Right lung (tissue), 10 donors: ENCODE measurements at places on chromosomes 5 and 9.
A peak's percentile ranks its signal among the peaks of the same experiment; 100 is the strongest.

GRCh38 chr5:127898551-127899213, 184.9 kb upstream of the SLC12A2 start:
- no peak for DNase-seq

- DNase-seq, result no peak
Observed at GRCh38 chr9:20022410-20022809, 233.6 kb upstream of the SLC24A2 start.

DNA sequence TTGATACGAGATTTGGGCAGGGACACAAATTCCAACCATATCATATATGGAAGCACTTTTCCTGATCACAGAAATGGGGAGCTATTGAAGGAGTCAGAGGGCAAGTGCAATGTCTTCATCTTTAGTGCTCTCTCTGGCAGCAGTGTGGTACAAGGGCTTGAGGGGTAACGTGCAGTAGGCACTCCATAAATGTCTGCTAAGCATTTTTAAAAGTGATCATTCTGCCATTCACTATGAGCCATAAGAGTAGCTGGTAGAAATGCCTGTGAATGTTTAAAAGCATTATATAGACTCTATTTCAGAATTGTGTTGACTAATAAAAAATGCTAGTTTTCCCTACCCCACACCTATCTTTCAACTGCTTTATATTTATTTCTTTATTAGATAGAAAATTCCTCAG, 61.1 kb upstream of the DHFR start:
- no peak for DNase-seq

- DNase-seq, result no peak
Observed at GRCh38 chr9:99023831-99024230, 80.1 kb downstream of the COL15A1 start.

DNA sequence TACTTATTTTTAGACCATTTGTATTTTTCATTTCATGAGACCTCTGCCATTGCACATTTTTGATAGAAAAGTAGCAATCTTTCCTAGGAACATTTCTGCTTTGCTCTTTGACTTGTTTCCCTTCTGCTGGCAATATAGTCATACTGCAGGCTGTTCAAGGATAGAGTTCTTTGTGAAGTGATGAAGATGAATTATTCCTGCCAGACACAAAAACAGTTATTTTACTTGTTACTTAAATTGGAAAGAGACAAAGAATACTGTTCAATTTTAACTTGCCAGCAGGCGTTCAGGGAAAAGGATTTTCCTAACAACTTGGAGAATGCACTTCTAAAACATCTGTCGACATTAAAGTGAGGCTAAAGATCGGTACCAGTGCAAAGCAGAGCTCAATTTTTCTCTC, 251.7 kb upstream of the ACTBL2 start:
- DNase-seq, result no peak

DNA sequence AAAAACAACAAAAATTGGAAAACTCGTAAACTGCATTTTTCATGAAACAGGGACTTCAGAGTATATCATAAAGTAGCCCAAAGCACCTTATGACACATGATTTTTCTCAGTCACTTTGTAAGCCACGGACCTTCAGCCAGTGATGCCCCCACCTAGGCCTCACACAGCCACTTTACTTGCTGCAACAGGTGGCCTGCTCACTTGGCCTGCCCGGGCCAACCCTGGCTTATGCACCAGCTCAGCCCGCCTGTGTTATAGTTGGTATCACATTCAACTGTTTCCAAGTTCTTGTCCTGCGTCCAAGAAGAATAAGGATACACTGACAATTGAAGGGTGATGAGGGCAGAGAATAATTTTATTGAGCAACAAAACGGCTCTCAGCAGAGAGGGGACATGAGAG, 219.2 kb downstream of the FER start:
- no peak for DNase-seq

DNA sequence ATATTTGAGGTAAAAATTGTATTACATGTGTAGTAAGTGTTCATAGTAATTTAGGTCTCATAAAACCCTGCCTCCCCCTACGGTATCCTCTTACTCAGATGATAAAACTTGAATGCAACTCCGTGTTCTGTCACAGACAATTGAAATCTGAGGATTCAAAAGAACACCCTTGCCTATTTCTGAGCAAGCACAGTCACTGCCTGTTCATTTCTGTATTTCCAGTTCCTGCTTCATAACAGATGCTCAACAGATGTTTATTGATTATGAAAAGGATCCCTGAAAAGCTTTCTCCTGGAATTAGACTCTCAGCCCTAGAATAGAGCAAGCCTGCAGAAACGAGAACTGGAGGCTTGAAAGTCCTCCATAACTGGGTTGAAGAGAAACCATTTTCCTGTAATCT, 144.1 kb upstream of the SPEF2 start:
- DNase-seq, result no peak

- no peak for DNase-seq
Observed at GRCh38 chr5:34719029-34719428, 62.9 kb downstream of the RAI14 start.

DNA sequence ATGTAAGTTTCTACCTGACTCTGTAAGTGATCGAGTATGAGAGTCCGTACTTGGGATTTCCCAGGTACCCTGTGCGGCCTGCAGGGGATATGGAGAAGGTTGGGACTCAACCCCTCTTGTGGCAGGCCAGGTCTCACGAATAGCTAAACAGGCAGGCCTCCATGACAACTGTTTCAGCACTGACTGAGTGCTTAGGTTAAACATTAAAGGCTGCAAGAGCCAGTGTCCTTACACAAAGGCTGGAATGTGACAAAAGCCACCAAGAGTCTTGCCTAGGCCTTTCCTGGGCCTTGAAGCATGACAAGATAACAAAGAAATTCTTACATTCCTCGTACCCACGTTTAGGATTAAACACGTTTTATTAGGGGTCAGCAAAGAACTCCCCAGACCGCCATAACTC, 58.6 kb downstream of the THBS4 start:
- DNase-seq, result no peak

- peak; percentile 58 for DNase-seq
Observed at GRCh38 chr5:73419465-73420390, 28.8 kb downstream of the FOXD1 start.

- no peak for DNase-seq
Observed at GRCh38 chr5:17817990-17818389, 183.7 kb downstream of the TAF11L14 start.

DNA sequence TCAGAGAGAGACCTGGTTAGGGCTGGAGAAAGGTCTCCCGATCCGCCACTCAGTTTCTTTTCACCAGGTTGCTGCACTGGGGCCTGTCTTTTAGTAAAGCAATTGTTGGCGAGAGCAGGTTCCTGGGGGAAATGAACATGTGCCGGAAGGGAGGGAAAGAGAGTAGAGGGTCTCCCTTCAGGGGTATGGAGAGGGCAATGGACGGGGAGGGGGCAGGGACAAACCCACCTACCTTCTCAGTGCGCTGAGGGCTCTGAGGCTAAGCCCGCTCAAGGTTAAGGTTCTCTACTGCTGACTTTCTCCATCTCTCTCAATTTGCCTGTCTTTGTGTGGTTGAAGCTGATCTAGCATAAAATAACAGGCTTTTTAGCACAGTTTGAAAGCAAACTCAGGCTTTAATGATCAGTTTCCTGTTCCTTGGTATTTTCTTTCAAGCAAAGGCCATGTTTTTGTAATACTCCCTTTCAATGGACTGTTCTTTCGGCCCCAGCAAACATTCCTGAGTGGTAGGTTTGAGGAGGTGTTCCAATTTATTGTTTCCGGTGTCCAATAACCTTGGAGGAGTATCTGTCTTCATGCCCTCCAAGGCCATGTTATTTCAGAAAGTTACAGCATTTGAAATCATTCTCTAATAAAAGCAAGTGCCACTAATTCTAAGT, 25.5 kb upstream of the TRAF1 start:
- no peak for DNase-seq

DNA sequence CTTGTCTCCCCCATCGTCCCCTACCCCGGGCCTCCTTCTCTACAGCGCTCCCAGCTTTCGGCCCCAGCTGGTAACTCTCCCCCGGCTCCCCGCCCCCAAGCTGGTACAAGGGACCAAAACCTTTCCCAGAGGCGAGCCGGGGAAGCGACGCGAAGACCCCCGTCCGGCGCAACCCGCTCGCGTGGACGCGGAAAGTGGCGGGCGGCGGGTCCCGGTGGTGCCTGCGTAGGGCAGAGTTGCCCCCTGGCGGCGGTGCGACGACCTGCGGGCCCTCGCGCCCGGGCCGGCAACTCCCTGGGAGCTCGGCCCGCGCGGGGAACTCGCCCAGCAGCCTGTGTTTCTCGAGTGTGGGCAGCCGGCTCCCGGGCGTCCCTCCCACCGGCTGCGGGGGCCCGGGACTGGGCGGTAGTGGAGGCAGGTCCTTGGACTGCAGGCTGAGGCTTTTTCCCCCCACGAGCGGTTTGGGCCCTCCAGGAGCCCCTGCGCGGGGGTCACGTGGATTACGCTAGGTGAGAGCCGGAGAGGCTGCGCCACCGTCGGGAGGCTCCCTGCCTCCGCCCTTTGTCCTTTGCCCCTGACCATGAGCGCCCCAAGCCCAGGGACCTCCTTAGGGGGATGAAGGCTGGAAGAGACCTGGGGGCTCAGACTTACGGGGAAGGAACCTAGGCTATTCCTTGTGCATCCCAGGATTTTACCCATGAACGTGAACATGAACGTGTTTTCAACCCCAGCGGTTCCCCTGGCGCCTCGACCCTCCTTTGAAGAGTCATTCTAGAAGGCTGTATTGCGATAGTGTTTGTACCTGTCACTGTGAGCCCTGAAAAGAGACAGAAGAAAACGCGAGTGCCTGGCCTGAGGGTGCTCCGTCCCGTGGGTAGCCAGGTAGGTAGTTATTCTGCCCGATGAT, 2.9 kb upstream of the FOXD1 start:
- no peak for DNase-seq

- DNase-seq, result no peak
Observed at GRCh38 chr5:151143645-151144044, 13.9 kb downstream of the ANXA6 start.

DNA sequence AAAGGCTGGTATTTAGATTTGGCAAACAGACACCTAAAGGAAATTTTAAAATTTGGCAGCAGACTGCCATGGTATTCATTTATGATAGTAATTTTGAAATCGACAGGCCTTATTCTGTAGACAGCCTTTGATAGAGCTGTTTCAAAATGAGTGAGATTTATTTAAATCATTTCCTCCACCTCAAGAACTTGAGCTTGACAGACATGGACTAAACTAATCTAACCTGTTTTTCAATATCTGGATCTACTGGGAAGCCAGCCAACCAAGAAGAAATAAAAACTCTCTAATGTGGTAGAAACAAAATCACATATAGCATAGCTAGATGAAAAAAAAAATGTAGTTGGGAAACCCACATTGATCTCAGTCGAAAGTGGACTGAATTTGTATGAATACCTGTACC, 56.9 kb upstream of the RASA1 start:
- DNase-seq, result peak; percentile 33

GRCh38 chr9:126293522-126293889, 33.1 kb upstream of the MVB12B start:
- no peak for DNase-seq

DNA sequence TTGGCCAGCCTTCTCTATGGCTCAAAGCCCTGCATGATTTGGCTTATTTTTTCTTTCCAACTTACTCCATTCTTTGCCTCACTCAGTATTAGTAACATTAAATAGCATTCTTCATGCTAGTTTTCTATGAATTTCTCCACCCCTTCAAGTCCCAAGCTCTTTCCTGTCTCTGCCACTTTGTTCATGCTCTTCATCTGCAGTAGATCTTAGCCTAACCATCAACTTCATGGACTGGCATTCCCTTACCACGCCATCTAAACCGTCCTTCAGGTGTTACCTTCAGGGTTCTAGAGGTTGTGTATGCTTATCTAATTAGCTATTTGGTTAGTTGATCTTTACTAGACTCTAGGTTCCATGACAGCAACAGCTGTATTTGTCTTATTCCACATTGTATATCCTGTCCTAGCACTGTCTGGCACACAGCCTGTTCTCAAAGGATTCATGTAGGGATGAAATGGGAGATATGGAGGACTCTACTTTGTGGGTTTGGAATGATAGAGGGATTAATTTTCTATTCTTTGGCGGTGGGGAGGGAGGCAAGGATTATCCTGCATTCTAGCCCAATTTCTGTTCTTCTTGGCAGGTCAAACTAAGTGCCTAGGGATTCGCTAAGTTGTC, 26.4 kb downstream of the TMEM167A start:
- DNase-seq, result no peak

- no peak for DNase-seq
Observed at GRCh38 chr9:31140316-31140715, 1244.1 kb upstream of the ACO1 start.

- DNase-seq, result no peak
Observed at GRCh38 chr5:176458904-176459561, 10.8 kb downstream of the FAF2 start.

- no peak for DNase-seq
Observed at GRCh38 chr9:127181315-127181580, 58.8 kb upstream of the ANGPTL2 start.

DNA sequence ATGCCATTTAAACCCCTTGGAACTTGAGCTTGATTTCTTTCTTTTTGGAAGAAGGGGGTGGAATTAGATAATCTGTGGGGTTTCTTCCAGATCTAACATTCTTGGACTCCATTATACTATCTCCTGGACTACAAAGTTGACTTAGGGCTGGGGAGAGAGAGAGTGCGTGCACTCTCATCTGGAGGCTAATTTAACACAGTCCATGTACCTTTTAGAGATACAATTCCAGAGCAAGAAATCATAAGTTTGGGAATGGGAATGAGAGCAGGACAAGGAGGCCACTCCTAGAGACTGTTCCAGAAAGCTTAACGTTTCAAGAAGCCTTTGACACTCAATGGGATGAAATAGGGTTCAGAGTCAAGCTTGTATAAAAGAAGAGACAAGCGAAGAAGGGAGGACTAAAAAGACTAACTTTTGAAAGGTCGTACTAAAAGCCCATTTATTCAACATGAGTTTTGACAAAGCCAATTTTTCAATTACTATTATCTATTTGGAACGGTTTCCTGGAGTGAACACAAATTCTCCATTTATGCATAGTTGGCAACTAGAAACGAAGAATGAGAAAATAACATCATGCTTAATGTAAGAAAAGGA, 83.4 kb downstream of the ACTL7B start:
- DNase-seq, result no peak

GRCh38 chr5:173598686-173599085, 17.8 kb downstream of the BOD1 start:
- DNase-seq, result no peak

DNA sequence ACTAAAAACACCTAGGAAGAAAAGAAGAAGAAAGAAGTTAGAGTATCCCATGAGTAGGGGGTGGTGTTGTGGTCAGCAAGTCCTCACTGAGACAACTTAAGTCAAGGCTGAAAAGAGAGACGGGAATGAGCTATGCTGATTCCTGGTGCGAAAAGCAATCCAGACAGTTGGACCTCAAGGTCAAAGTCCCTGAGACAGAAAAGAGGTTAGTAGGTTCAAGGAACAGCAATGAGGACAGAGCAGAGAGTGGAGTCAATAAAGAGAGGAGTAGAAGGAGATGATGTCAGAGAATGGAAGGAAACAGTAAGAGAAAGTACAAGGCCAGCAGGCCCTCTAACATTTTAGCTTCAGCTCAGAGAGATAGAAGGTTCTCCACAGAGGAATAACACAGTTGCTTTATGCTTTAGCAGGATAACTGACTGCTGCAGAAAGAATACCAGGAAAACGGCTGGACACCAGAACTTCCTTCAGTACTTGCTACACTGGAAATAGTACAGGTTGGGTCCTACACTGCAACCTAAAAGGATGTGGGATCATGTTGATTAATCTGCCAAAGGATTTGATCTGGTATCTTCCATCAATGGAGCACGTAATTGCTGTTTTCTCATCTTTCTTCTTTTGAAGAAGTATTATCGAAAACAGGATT, 43.6 kb downstream of the GNAQ start:
- DNase-seq, result no peak
